Activated CD4-positive, alpha-beta T cell treated with anti-CD3 and anti-CD28 coated beads, Interleukin-2, amount 10 ng/mL, durations not matched to agents 7 days and 5 days (primary cell): ENCODE measurements at places on chromosomes 16 and 17.

DNA sequence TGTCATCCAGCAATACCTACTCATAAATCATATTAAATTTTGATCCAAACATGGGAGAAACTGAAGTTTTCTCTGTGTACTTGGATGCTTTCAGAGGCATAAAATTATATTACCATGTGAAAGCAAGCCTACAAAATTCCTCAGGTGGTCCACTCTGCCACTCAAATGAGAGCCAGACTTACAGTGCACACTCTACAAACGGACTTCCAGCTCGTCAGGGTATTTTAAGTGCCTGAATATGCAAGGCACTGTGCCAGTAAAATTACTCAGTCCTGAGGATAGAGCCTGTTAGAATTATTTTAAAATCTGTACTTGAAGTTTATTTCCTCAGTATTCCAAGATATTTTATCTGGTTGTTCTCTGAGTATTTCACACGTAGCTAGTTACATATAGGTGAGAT is 54.5 kb downstream of the TENT4B start:
- H3K27ac ChIP-seq = no peak overlapping the region
- H3K36me3 ChIP-seq = peaks cover 11% of the 10 kb centered on the region
- no peak overlapping the region for H3K4me3 ChIP-seq
- peaks cover 35% of the 10 kb centered on the region for H3K4me1 ChIP-seq
- no peaks in the 10 kb centered on the region for H3K27me3 ChIP-seq

GRCh38 chr16:23229714-23230113 is 47.2 kb downstream of the SCNN1G start:
- H3K27ac ChIP-seq = no peak overlapping the region
- no peak for DNase-seq
- H3K4me3 ChIP-seq = no peak overlapping the region
- no peaks in the 10 kb centered on the region for H3K4me1 ChIP-seq
- peaks cover 5% of the 10 kb centered on the region for H3K27me3 ChIP-seq

DNA sequence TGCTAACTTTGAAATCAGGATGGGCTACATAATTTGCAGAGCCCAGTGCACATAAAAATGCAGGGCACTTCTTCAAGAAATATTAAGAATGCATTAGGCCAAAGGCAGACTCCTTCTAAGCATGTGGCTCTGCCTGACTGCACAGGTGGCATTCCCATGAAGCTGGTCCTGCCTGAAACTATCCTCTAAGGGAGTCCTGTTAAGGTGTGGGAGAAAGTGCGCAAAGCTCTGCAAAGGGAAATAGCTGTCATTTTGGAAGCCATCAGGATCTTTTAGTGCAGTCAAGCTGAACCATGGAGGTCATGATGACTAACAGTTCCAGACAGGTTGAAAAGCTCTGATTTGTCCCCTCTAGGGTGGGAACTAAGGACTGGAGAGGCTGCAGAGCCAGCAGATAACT is 41.9 kb upstream of the CRHR1 start:
- H3K4me1 ChIP-seq = no peaks in the 10 kb centered on the region
- no peak for DNase-seq
- H3K4me3 ChIP-seq = no peak overlapping the region
- no peaks in the 10 kb centered on the region for H3K36me3 ChIP-seq
- H3K27me3 ChIP-seq = peaks cover 20% of the 10 kb centered on the region

DNA sequence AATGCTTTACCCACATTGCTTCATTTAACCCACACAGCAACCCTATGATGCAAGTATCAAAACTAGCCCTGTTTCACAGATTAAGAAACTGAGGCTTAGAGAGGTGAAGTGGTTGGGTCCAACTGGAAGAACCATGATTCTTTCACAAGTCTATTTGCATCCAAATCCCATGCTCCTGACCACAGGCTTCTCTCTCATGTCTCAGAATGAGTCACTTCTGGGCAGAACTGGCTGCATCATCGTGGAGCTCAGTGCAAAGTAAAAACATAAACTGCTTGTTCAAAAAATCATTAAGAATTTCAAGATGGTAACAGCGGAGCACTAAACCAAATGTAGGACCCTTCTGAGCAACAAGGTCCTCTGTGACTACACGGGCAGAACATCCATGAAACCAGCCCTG is 20.2 kb upstream of the CES1 start:
- peaks cover 2% of the 10 kb centered on the region for H3K27me3 ChIP-seq
- no peaks in the 10 kb centered on the region for H3K4me1 ChIP-seq
- no peak overlapping the region for H3K27ac ChIP-seq
- DNase-seq = no peak
- no peak overlapping the region for H3K4me3 ChIP-seq
